ENCODE measurements at places on chromosomes 4 and X.

DNA sequence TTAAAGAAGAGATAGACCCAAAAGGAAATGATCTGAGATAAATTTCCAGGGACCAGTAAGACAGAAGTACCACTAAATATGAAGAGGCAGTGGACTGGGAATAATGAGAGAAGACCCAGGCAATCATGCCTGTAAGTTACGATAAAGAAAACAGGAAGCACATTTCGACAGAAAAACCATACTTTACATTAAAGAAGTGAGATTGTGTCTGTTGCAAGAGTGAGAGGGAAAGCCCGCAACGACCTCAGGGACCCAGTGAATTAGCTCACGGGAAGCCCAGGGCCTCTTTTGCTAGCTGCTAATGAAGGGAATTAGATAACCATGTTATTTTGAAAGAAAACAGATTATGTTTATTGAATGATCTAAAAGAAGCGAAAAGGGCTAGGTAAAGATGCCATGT, 28.9 kb upstream of the ACSL1 start:
- no peak for DNase-seq

DNA sequence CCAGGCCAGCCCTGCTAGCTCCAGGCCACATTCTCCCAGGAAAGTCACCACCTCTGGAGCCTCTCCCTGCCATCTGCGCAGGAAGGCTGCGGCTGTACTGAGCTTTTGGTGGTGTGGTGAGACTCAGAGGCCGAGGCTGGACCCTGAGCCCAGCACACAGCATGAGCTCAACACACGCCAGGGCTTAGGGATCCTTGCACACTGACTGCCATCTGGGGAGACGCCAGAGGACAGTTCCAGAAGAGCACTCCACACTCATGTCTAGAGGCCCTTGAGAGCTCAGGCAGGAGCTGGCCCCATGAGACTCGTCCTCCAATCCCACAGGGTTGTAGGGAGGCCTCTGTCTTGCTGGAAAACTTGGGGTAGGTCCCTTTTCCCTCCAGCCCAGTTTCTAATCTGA, 40.6 kb downstream of the ABLIM2 start:
- no peak for DNase-seq

DNA sequence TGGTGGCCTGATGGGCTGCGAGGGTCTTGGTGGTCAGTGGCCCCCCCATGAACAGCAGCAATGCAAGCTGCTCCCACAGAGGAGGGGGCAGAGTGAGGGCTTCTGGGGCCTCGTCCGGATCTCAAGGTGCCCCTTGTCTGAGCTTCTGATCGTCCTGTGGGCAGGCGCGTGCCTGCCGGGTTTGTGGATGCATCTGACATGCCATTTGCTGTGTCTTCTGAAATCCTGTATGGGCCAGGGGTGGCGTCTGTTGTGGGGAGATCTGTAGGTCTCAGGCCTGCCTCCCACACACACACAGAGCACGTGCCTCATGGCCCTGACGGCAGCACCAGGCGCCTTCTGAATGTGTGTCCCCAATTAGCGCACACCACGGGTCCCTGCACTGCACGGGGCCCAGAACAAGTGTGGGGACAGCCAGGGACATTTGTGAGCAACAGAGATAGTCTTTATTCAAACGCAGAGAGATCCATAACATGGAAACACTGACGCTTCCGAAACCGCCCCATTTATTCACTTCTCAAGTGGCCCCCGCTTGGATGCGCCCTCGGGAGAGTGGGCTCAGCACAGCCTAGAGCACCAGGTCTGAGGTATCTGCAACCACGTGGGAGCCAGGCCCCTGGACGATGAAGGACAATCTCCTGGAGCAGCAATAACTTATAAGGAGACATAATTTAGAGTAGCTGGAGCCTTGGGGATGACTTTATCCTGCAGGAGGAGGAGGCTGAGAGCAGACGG, 5.7 kb downstream of the SPON2 start:
- no peak for DNase-seq

- DNase-seq = no peak
Observed at GRCh38 chr4:73759357-73759756, 19.0 kb downstream of the CXCL8 start.

- no peak for DNase-seq
Observed at GRCh38 chr4:6693231-6694176, at the start of gene S100P. Gene S100P, plus strand, starts transcription at chr4:6693878. Its CDS starts 55 bp downstream, at chr4:6693933.

- peak; percentile 33 for DNase-seq
Observed at GRCh38 chrX:132489578-132490419, 961 bp upstream of the MBNL3 start.

GRCh38 chrX:151505796-151506195, 57.7 kb upstream of the PASD1 start:
- DNase-seq = no peak

DNA sequence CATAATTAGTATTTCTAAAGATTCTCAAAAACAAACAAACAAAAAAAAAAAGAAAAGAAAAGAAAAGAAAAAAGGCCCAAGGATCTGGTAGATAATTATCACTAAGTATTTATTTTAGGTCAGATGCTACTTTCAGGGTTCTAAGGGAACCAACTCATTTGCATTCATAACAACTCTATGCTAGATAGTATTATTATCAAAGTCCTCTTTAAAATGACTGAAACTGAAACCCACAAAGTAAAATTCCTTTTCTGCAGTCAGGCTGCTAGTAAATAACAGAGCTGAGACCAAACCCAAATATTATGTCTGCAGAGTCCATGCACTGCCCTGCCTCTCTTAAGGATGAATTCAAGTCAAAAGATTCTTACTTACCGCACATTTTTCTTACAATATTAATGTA, 38.3 kb upstream of the MAPK10 start:
- no peak for DNase-seq

DNA sequence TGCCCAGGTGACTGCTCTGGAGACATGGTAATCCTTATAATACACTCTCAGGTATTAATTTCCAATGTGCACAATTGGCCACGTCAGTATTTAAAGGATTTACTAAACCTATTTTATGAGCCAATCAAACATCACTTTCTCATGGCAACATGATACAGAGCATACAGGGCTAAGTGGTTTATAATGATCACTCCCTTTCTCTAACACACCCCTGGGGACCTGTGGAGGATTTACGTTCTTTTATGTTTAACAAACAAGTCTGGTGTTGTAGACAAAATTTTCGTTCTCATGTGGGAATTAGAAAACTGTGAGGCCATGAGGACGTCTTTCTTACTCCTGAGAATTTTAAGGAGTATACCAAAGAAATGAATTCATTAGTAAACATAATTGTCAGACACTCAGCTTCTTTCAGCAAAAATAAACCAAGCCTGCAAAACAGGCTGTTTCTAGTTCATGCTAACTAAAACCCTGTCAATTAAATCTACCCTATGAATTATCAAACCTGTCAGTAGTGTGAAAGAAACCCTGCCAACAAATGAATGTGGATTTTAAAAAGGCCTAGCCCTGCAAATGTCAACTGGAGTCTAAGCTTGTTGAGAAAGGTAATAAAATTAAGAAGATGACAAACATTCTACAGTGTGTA, 155.8 kb downstream of the PDGFC start:
- DNase-seq = no peak

All from globus pallidus (tissue), 1 donor.